ENCODE measurements at places on chromosomes 6 and 20. TPM values are rescaled to one million over a fixed set of nuclear protein-coding genes. Genes with fewer than 3 reads are reported as not detected.

GRCh38 chr6:166589786-166590574, 3.5 kb upstream of the RAMACL start:
- no peak for DNase-seq

DNA sequence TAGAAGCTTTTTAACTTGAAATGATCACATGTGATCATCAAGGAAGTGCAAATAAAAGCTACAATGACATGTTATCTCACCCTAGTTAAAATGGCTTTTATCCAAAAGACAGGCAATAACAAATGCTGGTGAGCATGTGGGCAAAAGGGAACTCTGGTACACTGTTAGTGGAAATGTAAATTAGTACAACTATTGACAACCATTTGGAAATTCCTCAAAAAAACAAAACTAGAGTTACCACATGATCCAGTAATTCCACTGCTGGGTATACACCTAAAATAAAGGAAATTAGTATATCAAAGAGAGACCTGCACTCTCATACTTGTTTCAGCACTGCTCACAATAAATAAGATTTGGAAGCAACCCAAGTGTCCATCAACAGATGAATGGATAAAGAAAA, 108.7 kb downstream of the HTR1B start:
- DNase-seq, result no peak

DNA sequence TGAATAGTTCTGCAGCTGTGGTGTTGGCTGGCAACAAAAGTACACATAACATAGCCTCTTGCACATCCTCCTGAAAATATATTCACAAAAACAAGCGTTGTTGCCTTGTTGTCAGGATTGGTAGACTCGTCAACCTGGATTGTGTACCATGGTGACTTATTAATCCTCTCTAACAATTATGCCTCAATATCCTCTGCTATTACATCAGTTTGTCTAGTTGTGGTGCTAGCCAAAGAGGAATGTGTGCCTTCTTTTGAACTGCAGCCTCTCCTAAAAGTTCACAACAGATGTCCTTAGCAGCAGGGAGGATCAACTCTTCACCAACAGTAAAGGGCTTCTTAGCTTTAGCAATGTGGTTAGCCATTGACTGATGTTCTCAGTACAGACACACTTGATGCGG, 3.6 kb upstream of the SF3B5 start:
- DNase-seq, result no peak

DNA sequence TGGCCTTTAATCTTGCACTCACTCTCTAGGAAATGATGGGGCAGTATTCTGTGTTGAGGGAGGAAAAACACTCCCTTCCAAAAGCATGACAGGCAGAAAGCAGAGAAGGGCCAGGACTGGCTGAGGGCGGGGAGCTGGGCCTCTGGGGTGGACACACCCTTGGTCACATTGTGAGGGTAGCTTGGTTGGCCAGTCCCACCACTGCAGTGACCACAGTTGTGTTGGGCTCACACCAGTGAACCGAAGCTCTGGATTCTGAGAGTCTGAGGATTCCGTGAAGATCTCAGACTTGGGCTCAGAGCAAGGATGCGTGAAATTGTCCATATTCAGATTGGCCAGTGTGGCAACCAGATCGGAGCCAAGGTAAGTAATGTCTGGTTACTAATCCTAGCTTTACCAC, at the start of gene TUBB1:
Gene TUBB1 (plus strand): TSS at position 213 of the 400 bp plus-strand sequence. CDS start 94 bp downstream, at position 307.
- no peak for DNase-seq

- no peak for DNase-seq
These were observed 165.9 kb upstream of the MARCKS start for GRCh38 chr6:113691260-113691656.

The BPIFA1 gene
- not detected for total RNA-seq

All from occipital lobe (tissue), 3 donors.